ENCODE measurements at places on chromosomes 5 and 9.

- no peak for DNase-seq
These were observed 703 bp downstream of the FAM120AOS start for GRCh38 chr9:93452710-93453046.

DNA sequence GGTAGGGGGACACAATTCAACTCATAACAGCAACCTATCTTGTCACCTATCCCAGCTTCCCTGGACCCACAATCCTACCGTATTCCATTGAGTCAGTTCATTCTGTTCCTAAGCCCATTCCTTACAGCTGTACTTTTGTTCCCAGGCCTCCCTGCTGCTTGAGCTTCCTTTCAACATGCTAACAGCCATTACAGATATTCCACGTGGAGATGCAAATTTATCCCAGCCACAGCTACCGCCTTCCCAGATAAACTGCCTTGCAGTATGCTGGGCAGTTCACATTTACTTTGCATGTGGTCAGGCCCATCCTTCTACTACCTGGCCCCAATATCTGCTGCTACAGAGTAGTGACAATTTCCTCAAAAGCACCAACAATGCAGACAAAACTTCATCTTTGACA is 23.0 kb downstream of the RIGI start:
- DNase-seq: no peak

DNA sequence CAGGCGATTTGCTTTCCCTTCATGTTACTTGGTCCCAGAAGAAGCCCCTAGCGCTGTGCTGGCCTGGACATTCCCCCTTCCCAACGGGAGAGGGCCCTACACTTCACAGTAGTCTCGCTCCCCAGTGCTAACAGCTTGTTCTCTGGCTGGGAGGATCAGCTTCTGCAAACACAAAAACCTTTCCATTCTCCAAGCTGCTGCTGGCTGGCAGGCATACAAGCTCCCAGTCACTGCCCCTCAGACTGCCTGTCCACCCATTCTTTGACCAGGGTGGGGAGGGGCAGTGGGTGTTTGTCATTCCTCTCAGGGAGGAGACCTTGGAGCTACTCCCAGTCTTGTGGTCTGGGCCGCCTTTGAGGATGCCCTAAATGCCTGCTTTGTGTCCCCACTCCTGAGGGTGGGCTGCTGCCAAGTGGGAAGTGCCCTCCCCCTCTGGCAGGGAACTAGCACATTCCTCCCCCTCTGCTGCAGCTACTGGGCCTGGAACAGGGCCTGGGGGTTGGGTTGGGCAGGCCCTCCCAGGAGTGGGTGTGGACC is 20.8 kb downstream of the ENHO start:
- peak; percentile 29 for DNase-seq

- no peak for DNase-seq
These were observed 320.9 kb downstream of the CDK5RAP2 start for GRCh38 chr9:120259100-120259499.

DNA sequence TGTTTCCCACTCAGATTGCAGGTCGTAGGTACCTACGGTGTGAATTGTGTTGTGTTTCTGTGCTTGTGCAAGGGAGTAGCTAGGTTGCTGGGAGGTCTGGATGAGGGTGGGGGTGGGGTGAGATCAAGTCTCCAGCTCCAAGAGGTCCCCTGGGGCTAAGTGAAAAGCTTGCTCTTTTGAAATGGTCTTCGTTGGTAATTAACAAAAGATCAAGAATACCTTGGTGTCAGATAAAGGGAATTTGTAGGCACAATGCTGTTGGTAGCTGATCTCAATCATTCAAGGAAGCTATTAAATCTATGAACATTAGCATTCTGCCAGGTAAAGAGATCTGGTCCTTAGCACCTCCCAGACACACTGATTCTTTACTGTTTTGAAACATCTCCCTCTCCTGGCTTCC is 928 bp upstream of the PCDHGC4 start:
- DNase-seq: no peak

DNA sequence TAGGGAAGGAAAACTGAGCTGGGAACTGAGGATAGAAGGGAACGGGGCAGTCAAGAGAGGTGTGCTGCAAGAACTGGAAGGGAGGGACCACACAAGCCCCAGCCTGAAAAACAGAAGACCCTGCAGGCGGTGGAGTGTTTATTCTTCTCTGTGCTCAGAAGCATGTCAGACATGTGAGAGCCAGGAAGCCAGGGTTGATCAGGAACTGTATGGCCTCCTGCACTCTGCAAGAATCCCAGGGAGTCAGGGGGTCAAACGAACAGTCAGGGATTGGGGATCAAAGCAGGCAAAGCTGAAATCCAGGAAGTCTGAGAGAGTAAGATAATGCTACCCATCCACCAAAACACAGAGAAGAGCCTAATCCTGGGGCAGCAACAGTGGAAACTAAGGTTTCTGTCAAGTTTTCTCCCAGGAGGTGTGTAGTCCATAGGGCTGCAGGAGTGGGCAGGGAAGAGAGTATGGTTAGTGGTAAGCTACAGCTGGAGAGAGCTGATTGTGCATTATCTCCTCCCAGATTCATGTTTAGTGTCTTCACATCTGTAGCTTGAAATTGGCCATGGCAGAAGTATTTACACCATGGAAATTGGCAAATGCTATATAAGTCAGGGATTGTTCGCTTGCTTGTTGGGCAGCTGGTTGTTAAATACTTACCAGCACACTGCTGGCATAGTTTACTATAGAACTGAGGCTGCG is 115.4 kb upstream of the SLC44A1 start:
- no peak for DNase-seq

DNA sequence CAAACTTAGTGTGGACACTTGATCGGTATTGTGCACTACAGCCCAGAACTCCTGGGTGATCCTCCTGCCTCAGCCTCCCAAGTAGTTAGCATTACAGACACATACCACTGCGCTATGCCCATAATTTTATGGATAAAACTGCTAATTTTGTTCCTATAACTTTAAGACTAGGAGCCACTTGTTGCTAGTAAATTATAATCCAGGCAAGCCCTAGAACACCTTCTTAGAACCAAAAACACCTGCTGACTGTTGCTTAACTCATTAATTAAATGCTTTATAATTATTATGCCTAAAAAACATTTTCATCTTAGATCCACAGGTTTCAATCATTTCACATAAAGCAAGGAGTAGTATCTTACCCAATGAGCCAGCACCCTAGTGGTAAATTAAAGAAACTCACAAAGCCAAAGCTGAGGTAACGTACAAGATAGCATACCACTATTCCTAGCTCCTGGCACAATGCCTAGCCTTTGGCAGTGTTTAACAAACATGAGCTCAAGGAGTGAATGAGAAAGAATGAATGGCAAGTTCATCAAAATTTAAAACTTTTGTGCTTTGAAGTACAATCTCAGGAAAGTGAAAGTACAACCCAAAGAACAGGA is 5.4 kb downstream of the MRPS27 start:
- DNase-seq: no peak

GRCh38 chr5:150320044-150320613 is 17.4 kb upstream of the ARSI start:
- DNase-seq: peak; percentile 34

GRCh38 chr9:37562826-37563225 is 13.4 kb downstream of the FBXO10 start:
- no peak for DNase-seq

- no peak for DNase-seq
These were observed 205.3 kb downstream of the DEPDC1B start for GRCh38 chr5:60494635-60495034.

DNA sequence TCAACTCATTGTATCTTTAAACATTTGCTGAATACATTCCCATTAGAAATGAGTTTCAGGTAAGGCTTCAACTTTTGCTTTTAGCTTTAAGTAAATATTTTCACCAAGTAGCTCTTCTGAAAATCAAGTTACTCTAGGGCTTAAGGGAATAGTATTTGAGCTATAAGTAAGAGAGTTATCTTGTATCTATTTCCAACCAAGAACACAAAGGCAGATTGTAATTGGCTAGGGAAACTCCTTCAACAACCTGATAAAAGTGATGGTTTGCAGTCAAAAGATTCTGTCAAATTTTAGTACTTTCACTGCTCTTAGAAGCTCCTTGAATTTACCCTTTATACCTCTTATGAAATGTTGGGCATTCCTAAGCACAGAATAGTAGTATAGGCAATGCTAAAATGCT is 13.0 kb downstream of the ELL2 start:
- no peak for DNase-seq

DNA sequence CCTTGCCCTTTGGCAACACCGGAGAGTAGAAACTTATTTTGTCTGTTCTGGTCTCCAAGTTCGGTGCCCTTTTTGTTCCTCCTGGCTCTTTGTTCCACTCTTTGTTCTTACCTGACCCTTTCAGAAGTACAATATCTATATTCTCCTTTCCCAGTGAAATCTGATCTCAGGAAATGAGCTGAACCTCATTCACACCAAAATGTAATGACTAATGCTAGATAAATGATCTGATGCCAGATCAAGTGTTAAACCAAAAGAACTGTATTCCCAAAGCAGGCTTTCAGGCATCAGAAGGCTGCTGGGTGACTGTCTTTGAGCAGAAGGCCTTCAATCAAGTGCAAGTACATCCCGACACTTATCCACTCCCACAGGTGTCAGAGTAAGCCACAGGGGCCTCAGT is 156.4 kb downstream of the SPOCK1 start:
- DNase-seq: no peak

- DNase-seq: no peak
These were observed 383.3 kb upstream of the ZNF462 start for GRCh38 chr9:106479679-106480078.

GRCh38 chr9:133918111-133918813 is 73.9 kb downstream of the VAV2 start:
- no peak for DNase-seq

DNA sequence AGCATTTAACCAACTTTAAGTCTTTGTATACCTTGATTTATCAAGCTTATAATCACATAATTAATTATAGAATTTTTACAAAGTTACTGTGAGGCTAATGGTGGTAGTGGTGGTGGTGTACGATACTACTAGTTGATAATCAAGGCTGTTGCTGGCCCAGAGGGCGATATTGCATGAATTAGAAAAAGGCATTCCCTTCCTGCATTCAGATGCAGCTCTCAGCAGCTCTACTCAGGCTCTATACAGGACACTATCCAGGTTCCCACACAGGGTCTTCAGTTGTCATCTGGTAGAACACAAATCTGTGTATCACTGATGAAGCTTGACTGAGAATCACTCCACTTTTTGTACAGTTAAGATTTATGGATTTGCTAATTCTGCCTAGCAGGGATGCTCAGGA is 562.8 kb upstream of the C9orf72 start:
- DNase-seq: no peak

- DNase-seq: no peak
These were observed 14.7 kb upstream of the NOTCH1 start for GRCh38 chr9:136560586-136560985.

GRCh38 chr9:120774719-120775118 is 18.5 kb downstream of the FBXW2 start:
- DNase-seq: no peak

DNA sequence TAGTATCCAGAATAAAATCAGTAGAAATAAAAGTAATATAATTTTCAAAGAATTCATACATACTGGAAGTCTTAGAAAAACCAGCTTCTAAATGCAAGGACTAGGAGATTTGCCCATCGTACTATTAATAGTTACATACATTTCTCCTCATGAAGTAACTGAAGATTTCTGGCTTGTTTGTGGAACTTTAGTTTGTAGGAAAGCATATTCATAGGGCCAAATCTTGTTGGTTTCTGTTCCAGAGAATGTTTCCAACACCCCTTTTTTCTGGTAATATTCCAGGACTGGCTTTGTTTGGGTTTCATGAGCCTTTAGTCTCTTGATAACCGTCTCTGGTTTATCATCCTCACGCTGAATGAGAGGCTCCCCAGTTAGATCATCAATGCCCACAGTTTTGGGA is 66.3 kb upstream of the TJP2 start:
- DNase-seq: no peak

DNA sequence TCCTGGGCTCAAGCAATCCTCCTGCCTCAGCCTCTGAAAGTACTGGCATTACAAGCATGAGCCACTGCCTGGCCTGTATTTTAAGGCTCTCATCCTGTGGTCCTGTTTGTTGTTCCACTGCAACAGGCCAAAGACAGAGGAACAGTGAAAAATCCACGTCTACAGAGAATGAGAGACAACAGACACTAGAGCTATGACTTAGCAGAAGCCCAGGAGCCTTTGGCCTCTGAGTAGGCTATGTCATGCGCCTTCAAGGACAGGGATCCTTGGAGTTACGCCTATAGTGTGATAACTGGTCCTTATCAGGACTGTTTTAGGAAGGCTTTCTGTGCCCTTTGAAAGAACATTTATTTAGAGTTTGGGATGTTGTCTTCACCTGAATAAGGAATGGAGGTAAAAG is 10.5 kb downstream of the POC5 start:
- DNase-seq: no peak

DNA sequence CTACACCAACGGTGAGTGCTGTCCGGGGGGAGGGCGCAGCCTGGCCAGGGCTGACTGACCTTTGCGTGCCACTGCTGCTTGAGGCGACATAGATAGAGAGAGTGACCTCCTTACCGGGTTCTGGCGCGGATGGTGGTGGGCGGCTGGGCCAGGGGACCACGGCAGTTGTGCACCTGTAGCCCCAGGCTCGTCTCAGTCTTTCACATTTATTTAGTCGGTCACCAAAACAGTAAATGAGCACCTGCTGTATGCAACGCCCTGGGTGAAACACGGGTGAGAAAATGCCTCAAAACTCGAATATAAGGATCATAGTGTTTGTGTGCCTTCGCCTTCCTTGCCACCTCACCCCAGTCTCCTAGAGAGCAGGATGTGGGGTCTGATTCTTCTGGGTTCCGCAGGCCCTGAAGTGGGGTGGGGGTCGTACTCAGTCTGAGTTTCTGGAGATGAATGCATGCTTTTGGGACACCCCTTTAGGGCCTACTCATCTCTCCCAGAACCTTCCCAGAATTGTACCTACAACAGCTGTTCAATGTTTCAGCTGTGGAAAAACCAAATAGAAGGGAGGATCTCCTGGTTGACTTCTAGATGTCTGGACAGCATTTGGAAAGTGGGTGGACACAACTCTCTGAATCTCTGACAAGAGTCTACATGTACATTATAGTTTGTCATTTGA is 714 bp downstream of the SEC24A start:
- no peak for DNase-seq

- no peak for DNase-seq
These were observed 101.9 kb upstream of the PRDM9 start for GRCh38 chr5:23405316-23406068.

- no peak for DNase-seq
These were observed 113.4 kb downstream of the CMYA5 start for GRCh38 chr5:79803007-79803406.

DNA sequence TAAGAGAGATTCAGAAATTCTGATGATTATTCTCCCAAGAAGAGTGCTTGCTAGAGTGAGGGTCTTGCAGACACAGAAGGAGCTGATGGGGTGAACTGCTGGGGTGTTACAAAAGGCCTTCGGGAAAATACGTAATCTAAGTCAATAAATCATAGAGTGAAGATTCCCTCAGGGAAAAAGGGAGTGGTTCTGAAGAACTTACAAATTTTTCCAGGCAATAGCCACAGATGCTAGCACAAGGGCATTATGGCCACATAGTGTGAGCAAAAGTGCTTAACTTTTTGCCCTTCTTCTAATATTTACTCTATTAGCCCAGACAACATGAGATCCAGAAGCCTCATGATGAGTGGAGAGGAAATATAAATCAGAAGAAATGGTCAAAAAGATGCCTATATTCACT is 137.3 kb downstream of the TMC1 start:
- DNase-seq: no peak
